ENCODE measurements at places on chromosomes 13 and 19.

DNA sequence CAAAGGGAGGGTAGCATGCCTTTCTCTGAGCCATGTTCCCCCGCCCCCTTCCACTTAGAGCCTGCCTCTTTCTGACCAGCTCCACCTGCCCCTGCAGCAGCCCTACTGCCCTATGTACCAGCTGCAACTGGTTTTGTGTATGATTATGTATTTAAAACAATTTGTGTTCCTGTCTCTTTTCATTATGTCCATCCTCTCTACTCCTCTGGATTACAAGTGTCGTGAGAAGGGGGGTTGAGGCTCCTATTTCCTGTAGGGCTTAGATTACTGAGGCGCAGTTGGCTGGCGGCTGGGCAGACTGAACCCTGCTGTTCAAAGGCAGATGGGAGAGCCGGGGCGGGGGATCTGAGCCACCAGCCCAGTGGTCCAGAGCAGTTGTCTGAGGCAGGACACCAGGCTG lies 213.3 kb downstream of the KCNRG start:
- DNase-seq, result no peak

GRCh38 chr19:7013678-7014077 lies 7.6 kb downstream of the MBD3L2B start:
- no peak for DNase-seq

DNA sequence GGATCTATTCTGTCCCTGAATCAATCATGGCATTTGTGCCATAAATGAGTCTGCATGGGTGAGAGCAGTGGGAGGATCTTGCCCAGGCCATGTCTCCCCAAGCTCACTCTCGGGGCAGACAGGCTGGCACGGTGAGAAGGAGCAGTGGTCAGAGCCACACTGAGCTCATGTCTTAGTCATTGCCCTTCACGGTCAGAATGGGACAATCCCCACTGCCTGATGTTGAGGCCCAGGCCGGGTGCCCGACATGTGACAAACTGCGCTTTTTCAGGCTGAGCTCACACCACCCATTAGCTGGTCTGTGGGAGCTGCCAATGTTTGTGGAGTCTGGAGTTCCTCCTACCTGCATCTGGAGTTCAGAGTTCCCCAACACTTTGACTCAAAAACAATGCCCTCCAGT lies 481.9 kb downstream of the COG6 start:
- no peak for DNase-seq

GRCh38 chr13:30454991-30455390 lies 10.7 kb downstream of the HMGB1 start:
- DNase-seq, result no peak

GRCh38 chr13:28463481-28463880 lies 31.4 kb downstream of the FLT1 start:
- no peak for DNase-seq

DNA sequence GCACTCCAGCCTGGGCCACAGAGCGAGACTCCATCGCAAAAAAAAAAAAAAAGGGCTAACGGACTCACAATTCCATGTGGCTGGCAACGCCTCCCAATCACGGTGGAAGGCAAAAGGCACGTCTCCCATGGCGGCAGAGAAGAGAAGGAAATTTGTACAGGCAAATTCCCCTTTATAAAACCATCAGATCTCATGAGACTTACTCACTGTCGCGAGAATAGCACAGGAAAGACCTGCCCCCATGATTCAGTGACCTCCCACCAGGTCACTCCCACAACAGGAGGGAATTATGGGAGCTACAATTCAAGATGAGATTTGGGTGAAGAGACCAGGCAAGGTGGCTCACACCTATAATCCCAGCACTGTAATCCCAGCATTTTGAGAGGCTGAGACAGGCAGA lies 18.7 kb upstream of the NMRK2 start:
- no peak for DNase-seq

- DNase-seq, result no peak
Measured at GRCh38 chr19:39986643-39987042, 10.2 kb upstream of the ZNF546 start.

GRCh38 chr13:36674337-36675212 lies 755 bp downstream of the SERTM1 start:
- DNase-seq, result no peak

DNA sequence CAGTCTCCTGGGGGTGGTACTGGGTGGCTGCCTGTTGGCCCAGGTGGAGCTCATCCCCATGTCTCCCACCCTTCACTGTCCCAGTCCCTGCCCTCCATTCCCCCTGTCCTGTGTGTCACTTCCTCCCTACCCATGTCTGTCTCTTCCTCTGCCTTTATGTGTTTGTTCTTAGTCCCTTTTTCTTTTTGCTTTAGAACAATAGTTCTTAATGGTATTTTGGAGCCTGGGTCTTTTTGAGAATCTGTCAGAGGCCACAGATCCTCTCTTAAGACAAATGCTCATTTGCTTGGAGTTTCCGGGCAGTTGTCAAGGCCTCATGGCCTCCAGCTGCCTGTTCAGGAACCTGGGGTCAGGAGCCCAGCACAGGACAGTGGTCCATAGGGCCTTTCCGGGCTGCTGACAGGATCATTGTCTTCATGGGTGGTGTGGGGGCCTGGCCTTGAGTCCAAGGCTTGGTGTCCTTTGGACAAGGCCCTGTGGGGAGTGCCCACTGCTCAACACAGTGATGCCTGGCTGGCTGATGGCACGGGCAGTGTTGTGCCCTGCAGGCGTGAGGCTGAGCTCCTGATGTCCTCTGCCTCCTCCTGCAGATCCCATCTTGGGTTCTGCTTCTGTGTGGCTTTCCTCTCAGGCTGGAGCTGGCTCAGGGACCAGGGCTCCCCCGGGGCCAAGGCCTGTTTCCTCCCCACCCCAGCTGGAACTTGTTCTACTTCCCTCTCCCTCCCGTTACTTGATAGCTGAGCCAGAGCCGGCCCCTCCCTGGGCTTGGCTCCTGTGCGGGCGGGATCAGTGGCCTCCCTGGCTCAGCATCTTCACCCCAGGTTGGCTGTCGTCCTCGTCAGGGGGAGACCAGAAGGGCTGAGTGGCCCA lies 3.5 kb downstream of the EGLN2 start:
- no peak for DNase-seq

Measured in vagina (tissue), 2 donors.